ENCODE measurements at places on chromosomes 7 and 10.

GRCh38 chr7:83119494-83119893 lies 43.2 kb downstream of the PCLO start:
- no peak for DNase-seq

- DNase-seq = no peak
These were observed 32.0 kb upstream of the MXI1 start for GRCh38 chr10:110175406-110175805.

GRCh38 chr10:66788178-66788987 lies 137.5 kb upstream of the LRRTM3 start:
- DNase-seq = no peak

DNA sequence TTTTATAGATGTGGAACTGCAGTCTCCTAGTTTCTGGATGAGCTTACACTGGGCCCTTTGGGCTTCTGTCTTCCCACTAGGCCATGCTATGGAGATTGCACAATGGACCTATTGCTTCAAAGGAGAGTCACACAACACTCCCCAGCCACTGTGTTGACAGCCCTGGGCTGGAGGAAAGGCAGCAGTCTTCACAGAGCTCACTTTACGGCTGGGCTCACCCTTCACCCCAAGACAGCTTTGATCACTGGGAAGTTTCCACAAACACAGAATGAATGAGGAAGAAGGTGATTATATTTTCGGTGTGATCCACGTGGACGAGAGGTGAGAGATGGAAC lies 92.7 kb upstream of the GDF10 start:
- no peak for DNase-seq

DNA sequence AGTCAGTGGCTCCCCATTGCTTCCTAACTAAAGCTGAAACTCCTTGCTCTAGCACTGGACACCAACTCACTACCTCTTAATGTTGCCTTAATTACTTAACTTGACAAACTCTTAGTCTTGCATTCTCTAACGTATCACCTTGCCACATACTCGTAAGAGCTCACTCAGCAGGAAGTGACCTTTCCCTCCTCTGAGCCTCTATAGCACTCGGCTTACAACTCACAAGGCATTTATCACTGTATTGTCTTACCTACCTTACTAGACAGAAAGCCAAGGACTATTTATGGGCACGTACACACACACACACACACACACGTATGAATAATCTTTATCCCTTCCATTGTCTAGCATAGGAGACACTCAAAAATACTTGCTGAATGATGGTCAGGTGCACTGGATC lies 21.2 kb downstream of the CEP41 start:
- no peak for DNase-seq

- DNase-seq = peak; percentile 29
These were observed 71.5 kb downstream of the GPR85 start for GRCh38 chr7:113015034-113015645.

GRCh38 chr7:157587805-157588560 lies 251.2 kb downstream of the DNAJB6 start:
- no peak for DNase-seq

GRCh38 chr10:70753841-70754621 lies 31.1 kb downstream of the TBATA start:
- DNase-seq = no peak

DNA sequence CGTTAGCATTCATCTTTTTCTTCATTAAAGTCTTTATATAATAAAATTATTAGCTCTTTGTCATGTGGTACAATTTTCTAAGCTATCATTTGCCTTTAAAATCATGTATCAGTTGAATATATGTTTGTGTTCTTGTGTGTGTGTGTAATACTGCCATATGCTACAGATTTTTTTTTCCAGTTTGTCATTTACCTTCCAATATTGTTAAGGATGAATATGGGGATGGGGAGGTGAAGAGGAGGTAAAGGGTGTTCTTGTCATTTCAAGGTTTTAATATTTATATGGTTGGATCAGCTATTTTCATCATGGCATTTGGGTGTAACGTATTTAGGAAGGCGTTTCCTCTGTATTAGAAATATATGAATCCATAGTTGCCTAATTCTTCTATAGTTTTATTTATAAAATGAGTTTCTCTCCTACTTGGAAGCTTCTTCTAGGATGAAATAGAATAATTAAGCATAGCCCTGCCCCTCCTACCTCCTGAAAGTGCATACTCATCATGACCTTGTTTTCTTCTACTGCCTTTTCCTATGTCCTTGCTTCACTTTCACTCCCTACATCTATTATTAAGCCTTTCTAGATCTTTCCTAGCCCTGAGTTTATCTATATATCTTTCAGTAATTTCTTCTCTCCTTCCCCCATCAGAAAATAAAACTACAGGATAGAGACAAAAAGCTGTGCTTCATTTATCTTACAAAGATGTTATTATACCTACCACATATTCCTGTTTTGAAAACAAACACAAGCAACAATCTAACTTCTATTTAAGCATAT lies 25.1 kb downstream of the RAB18 start:
- DNase-seq = no peak

- no peak for DNase-seq
These were observed 52.7 kb downstream of the CDK14 start for GRCh38 chr7:90648834-90649233.

DNA sequence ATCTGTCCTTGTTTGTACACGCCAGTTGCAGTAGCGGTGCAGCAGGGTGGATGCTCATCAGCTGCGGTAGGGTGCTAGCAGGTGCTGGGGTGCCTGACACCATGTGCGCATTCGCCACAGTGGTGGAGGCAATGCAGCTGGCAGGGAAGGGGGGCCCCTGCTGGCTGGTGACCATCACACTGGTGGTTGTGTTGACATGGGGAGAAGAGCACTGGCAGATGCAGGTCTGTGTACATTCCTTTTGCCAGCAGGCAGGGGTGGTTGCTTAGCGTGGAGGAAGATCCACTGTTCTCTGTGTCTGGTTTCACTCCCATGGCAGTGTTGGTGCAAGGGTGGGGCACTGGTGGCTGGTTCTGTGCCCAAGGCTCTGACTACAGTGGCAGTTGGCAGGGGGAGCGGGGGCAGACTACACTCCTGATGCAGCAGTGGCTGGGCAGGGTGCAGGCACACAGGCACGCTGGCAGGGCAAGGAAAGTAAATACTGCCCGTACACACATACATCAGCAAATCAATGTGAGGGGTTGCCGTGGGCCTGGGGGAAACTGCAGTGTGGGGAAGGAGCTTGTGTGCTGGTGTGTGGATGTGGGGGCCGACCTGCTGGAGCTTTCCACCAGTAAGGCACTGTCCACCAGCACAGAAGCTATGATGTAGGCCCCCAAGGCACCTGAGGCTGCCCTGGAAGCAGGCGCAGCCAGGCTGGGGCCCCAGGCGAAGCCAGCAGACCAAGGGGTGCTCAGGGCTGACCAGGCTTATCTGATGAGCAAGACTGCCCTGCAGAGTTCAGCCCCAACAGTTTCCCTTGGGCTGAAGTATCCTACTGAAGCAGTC lies 87.2 kb upstream of the UNC5B start:
- DNase-seq = no peak

GRCh38 chr10:85922356-85923129 lies 444.1 kb downstream of the GRID1 start:
- DNase-seq = no peak

- no peak for DNase-seq
These were observed 2.7 kb downstream of the PRSS37 start for GRCh38 chr7:141838581-141838980.

- no peak for DNase-seq
These were observed 68.8 kb downstream of the NRP1 start for GRCh38 chr10:33265621-33266020.

GRCh38 chr7:139829025-139829774 lies at the start of gene TBXAS1:
TSS of gene TBXAS1 (plus strand) at chr7:139829264. CDS start at chr7:139829391, 127 bp downstream.
- peak; percentile 40 for DNase-seq

DNA sequence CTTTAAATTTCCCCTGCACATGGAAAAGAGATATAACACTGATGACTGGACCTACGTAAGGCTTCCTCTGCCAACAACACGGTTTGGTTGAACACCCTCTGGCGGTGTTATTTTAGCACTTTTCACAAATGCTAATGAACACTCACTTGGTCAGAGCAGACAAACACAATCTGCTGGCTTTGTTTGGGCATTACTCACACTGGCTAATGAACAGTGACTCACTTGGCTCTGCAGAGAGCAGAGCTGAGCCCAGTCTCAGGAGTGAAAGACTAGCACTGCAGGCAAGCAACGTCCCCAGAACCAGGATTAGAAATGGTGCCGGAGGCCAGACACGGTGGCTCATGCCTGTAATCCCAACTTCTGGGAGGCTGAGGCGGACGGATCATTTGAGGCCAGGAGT lies 430.8 kb downstream of the PLXNA4 start:
- peak; percentile 1 for DNase-seq

GRCh38 chr7:82839555-82839954 lies 323.1 kb downstream of the PCLO start:
- no peak for DNase-seq

- no peak for DNase-seq
These were observed 57.0 kb downstream of the PHTF2 start for GRCh38 chr7:77855371-77856083.

DNA sequence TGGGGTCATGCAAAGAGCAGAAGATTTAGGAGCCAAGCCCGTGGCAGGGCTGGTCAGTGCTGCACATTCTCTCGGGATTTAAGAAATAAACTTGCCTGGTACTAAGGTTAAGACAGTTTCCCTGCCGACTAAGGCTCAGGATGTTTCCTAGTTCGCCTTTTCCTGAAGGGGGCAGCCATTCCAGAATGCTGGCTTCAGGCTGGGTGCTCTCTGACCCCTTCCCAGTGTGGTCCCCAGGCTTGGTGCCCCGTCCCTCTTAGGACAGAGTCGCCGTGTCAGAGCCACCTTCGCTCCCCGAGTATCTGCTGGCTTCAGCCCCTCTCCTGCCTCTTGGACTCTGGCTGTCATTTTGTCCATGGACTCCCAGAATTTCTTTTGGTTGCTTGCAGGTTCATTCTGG lies 117.2 kb downstream of the ELFN1 start:
- no peak for DNase-seq

All from foreskin melanocyte (primary cell).